ENCODE measurements at places on chromosomes 16 and 17.
A peak's percentile ranks its signal among the peaks of the same experiment; 100 is the strongest.

DNA sequence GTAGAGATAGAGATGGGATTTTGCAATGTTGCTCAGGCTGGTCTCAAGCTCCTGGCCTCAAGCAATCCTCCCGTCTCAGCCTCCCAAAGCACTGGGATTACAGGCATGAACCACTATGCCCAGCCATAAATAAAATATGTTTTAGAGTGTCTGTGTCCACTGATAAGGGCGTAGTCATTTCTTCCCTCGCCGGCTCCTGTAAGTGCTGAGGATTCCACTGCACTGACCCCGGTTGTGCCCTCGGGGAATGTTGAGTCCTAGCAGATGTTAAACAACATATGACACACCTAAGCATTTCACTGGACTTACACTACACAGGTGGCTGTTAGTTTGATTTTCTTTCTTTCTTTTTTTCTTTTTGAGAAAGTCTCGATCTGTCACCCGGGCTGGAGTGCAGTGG lies 5.6 kb upstream of the SHMT1 start:
- no peak for DNase-seq

DNA sequence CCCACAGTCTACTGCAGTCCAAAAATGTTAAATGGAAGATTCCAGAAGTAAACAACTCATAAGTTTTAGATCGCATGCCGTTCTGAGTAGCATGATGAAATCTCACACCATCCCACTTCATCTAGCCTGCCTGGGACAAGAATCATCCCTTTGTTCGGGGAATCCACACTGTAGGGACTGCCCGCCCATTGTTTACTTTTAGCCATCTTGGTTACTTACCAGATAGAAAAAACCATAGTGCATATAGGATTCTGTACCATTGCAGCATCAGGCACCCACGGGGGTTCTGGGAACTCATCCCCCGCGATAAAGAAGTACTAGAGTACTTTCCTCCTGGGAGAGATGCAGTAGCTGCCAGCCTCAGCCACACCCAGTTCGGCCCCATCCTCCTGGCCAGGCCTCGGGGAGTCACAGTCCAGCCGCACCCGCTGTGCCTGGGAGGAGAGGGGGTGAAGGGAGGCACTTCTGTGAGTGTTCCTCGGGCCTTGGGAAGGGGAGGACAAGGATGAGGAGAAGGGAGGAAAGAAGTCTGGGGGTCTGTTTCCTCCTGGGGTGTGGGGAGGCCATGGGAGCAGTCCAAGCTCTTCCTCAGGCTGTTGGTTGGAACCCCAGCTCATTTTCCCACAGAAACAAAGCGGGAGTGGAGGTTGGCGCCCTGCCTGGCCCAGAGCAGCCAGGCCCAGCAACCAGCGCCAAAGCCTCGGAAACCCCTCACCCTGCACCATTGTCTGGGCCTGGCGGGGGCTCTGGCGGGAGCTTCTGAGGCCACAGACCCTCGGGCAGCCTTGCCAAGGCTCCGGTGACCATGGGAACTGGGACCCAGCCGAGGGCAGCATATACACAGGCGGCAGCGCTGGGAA lies 8.9 kb downstream of the TRIM47 start:
- DNase-seq, result peak; percentile 63

DNA sequence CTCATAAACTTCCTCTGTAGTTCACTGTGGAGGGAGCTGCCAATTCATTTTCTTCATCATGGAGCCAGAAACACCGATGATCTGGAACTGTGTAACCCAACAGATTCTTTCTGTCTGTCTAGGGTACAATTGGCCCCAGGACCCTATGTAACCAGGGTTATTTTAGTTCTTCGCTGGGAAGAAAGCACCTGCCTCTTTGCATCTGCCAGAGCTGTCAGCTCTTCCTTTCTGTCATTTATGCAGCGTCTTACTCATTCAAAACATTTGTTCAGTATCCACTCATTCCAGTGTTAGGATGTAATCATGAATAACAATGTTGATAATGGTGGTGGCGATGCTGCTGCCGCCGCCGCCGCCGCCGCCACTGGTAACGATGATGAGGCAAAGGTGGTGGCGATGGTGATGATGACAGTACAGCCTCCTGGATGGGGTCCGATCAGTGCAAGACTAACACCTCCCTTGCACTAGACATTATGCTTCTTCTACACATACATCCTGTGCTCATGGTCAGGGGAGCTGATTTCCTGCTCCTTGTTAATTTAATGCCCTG lies 46.1 kb downstream of the IRX5 start:
- DNase-seq, result no peak

- no peak for DNase-seq
These were observed 20.2 kb downstream of the CBFA2T3 start for GRCh38 chr16:88956546-88957432.

DNA sequence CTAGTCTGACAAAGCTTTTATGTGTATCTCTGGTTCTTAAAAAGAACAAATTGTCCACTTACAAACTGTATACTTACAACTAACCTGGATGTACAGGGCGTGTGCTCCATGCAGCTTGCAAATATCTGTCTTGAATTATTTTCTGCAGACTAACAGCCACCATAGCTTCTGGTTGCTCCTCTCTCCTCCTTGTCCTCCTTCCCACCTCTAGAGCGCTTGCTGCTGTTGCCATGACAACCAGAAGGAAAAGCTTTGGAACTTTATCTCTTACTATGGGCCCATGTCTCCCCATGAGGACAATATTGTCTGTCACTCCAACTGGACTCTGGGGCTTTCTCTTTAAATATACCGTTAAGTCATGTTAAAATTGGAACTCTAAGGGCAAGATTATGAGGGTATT lies 71.5 kb upstream of the DHX40 start:
- no peak for DNase-seq

- DNase-seq, result no peak
These were observed 673.8 kb downstream of the MAF start for GRCh38 chr16:78926723-78927210.

DNA sequence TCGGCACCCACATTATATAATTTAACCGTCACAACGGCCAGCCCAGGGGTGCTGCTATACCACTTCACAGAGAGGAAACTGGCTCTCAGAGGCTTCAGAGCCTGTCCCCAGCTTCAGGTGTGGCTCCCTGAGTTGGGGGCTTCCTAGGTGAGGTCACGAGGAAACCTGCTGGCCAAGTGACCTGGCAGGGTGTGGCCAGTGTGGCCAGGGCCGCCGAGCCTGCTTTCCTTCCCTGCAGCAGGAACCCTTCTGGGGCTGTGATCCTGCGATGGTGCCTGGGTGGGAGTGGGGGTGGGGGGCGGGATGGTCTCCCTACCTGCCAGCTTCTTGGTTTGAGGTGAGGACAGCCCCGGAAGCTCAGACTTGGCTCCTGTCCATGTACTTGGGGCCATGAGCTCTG lies 39.9 kb downstream of the ADCY7 start:
- no peak for DNase-seq

DNA sequence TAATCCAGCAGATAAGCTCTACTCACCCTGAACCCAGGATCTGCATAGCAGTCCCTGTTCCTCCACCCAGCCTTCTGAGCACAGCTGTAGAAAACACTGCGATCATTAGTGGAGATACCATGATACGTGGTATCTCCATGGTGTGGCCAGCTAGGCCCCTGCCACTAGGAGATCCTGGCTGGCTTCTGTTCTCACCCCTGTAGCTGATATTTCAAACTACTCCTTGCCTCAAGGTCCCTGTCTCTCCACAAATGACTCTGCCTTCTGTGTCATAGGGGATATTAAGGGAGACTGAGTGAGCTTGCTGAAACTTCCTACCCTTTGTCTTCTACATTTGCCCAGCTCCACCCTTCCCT lies 44.3 kb downstream of the ERN1 start:
- no peak for DNase-seq

GRCh38 chr16:65394281-65394680 lies 272.4 kb upstream of the CDH11 start:
- DNase-seq, result no peak

DNA sequence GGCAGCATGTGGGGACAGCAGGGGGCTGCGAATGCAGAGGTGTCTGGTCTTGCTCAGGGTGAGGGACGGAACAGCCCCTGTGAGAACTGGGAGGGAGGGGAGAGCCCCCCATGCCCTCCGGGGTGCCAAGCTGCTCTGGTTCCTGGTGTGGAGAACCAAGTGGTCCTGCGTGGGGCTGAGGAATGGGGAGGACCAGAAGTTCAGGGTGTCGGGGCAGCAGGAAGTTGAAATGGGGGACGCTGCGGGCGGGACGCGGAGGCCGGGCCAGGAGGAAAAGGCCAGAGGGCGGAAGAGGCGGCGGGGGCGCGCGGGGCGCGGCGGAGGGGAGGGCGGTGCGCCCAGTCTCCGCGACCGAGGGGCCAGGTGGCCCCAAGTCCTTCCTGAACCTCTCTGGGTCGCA lies 3.6 kb downstream of the ALDH3A1 start:
- no peak for DNase-seq

GRCh38 chr17:45706033-45706432 lies 78.1 kb upstream of the CRHR1 start:
- no peak for DNase-seq

- DNase-seq, result no peak
These were observed 147.3 kb downstream of the PCTP start for GRCh38 chr17:55898195-55898594.

GRCh38 chr16:6265968-6266367 lies 1066.7 kb upstream of the RBFOX1 start:
- no peak for DNase-seq

DNA sequence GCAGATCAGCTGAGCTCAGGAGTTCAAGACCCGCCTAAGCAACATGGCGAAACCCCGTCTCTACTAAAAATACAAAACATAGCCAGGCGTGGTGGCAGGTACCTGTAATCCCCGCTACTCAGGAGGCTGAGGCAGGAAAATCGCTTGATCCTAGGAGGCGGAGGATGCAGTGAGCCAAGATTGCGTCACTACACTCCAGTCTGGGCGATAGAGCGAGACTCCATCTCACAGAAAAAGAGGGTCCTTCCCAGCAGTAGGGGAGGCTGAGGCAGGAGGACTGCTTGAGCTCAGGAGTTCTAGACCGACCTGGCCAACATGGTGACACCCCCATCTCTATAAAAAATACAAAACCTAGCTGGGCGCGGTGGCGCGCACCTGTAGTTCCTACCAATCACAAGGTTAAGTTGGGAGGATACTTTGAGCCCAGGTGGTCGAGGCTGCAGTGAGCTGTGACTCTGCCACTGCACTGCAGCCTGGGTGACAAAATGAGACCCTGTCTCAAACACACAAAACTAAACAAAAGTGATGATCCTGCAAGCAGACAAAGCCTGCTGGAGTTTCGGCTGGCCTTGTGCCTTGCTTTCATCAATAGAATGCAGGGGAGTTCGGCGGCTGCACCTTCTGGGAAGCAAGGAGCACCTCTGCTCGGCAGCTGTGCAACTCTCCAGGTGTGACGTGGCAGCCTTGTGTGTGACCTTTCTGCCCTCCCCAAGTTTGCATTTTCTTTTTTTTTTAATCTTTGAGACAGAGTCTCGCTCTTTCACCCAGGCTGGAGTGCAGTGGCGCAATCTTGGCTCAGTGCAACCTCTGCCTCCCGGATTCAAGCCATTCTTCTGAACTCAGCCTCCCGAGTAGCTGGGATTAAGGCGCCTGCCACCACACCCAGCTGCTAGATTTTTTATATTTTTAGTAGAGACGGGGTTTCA lies 12.4 kb upstream of the YWHAE start:
- DNase-seq, result no peak

- DNase-seq, result no peak
These were observed 226.6 kb upstream of the ASIC2 start for GRCh38 chr17:33519692-33520091.

DNA sequence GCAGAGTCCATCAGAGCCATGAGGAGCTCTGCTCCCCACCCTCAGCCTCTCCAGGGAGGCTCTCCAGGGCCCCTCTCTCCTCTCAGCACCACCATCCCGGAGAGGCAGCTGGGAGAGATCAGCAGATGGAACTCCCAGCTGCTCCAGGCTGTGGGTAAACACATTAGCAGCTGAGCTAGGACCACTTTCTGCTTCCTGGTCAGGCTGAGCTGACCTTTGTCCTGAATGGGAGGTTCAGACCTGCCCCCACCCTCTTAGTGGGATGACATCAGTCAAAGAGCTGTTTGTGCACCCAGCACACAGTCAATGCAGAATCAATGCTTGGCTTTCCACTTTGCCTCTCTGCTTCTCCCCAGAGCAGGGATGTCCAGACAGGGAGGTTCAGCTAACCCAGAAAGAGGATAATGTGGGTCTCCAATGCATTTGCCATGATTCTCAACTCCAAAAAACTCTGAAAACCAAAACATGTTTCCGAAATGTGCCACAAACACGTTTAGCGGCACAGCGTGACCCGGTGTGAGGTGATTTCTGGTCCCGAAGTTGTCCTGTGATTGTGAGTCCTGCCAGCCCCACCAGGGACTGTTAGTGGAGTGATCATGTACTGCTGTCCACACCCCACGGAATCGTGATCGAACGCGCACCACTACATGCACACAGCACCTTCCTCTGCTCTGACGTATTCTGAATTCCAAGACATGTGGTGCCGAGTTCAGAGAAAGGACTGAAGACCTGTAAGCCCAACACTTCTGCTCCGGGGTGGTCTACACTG lies 6.7 kb downstream of the GPR142 start:
- DNase-seq, result no peak

GRCh38 chr17:1621273-1621954 lies 7.2 kb downstream of the SLC43A2 start:
- no peak for DNase-seq

- DNase-seq, result no peak
These were observed 32.2 kb downstream of the SLC12A3 start for GRCh38 chr16:56897026-56897799.

GRCh38 chr16:84929421-84930297 lies 81.7 kb downstream of the ZDHHC7 start:
- no peak for DNase-seq

GRCh38 chr16:70156207-70156978 lies 17.2 kb upstream of the CLEC18C start:
- peak; percentile 2 for DNase-seq

- no peak for DNase-seq
These were observed 402.9 kb downstream of the XYLT1 start for GRCh38 chr16:17067882-17068281.

DNA sequence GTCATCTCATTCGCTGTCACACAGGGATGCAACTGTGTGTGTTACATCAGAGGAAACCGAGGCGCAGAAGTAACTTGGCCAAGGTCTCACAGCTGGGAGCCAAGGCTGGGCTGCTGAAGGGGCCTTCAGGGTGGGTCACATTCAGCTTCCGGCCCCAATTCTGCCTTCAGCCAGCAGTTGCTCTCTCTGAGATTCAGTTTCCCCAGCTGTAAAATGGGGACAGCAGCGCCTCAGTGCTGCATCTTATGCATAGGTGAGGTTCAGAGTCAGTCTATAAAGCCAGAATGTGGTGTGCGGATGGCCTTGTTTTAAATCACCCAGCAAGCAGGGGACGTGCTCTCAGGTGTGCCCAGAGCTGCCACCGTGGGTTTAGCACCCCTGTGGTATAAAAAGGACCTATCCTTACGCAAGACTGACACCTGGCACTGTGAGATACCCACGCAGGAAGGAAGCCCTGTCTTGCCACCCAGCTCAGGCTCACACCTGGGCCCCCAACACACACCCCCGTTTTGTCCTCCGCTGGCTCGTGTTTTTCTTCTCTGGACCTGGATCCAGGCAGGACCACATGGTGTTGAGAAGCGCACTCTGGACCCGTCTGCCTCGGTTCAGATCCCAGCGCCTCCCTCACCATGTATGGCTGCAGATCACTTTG lies 94.6 kb upstream of the GSE1 start:
- DNase-seq, result no peak

Measured in AG08395 (cell line).